Cortex of kidney (tissue), 1 donor: ENCODE measurements at places on chromosomes 5 and 9.

- no peak for DNase-seq
These were observed 11.8 kb upstream of the CXXC5 start for GRCh38 chr5:139636207-139636792.

DNA sequence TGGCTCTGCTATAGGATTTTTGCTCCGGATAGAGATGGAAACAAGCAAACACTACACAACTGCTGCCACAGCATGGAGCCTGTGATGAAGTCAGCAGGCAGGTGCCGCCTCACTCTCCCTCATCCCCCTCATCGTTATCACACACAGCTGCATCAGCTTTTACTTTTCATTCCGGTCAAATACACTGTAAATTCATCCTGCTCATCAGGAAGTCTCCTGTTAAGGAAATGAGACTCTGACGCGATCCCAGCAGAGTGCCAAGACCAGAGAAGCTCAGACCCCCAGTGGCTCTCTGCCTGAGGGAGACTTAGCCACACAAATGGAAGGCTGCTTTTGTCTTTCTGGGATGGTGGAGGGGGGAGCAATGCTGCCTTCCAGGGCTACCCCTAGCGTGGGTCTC lies 270.2 kb downstream of the ELAVL2 start:
- DNase-seq: no peak

DNA sequence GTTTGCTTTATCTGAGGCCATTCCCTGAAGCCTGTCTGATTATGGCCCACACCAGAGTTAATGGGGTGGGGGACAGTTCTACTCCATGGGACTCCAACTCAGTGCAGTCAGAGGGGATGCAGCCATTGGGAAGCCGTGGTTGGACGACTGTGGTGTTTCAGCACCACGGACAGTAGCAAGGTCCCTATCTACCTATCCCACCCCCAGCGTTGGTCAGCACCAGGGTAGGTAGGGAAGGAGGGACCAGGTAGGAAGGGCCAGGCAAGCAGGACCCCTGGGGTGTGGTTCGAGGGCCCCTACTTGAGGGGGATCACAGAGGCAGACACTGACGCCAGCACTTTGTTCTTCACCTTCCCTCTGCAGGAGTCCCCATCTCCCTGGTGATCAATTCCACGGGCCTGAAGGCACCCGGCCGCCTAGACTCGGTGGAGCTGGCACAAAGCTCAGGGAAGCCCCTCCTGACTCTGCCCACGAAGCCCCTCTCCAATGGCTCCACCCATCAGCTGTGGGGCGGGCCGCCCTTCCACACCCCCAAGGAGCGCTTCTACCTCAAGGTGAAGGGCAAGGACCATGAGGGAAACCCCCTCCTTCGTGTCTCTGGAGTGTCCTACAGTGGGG lies 33.2 kb downstream of the HMCN2 start:
- no peak for DNase-seq

GRCh38 chr5:164671640-164672039 lies 1166.2 kb downstream of the MAT2B start:
- no peak for DNase-seq

DNA sequence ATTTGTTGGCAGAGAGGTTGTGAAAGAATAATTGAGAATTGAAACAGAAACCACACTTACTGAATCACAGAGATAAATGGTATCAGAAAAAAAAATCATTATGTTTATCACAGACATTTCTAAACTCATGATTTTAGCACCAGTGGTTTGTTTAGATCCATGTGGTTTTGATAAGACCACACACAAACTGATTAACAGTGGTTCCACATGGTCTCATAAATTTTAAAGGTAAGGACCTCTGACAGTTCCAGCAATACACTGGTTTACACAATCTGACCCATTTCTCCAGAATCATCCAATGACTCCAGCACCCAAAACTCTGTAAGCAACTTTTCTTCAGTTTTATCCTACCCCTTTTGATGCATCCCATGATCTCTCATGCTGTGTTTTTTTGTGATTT lies 261.2 kb downstream of the ANXA1 start:
- DNase-seq: no peak

DNA sequence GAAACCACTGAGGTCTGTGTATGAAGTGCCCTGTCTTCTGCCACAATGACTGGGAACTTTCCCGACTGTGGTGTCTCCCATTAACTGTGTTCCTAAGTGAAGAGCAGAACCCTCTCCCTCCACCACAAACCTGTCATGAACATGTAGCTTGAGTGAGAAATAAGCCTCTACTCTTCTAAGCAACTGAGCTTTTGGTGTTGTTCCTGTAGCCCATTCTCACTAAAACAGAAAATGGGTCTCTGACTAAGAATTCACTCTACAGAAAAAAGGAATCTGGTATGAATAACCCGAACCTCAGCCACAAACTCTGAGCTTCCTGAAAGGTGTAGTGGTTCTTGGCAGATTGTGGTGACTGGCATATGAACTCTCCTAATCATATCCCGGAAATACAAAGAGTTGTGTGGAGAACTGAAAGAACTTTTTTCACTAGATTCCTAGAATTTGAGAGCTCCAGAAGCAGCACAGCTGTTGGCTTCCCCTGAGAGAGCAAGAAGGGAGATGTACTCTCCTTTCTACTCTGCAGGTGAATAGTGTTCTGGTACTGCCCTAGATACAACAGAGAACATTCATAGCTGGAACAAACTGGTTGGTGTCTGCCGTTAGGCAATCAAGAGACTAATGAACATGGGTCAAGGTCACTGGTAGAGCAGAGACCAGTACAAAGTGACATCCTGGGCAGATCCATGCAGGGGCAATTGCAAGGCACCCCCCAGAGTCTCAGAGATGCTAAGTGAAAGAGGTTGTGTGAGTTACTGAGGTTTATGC lies 283.8 kb downstream of the PDE4D start:
- DNase-seq: no peak
